Spleen (tissue), 13 donors: ENCODE measurements at places on chromosomes 16 and 17. TPM values are rescaled to one million over a fixed set of nuclear protein-coding genes. Genes with fewer than 3 reads are reported as not detected.

The TBC1D3G gene
- polyA plus RNA-seq: 0.61 TPM

The GLIS2 gene
- 0.89 TPM for polyA plus RNA-seq

DNA sequence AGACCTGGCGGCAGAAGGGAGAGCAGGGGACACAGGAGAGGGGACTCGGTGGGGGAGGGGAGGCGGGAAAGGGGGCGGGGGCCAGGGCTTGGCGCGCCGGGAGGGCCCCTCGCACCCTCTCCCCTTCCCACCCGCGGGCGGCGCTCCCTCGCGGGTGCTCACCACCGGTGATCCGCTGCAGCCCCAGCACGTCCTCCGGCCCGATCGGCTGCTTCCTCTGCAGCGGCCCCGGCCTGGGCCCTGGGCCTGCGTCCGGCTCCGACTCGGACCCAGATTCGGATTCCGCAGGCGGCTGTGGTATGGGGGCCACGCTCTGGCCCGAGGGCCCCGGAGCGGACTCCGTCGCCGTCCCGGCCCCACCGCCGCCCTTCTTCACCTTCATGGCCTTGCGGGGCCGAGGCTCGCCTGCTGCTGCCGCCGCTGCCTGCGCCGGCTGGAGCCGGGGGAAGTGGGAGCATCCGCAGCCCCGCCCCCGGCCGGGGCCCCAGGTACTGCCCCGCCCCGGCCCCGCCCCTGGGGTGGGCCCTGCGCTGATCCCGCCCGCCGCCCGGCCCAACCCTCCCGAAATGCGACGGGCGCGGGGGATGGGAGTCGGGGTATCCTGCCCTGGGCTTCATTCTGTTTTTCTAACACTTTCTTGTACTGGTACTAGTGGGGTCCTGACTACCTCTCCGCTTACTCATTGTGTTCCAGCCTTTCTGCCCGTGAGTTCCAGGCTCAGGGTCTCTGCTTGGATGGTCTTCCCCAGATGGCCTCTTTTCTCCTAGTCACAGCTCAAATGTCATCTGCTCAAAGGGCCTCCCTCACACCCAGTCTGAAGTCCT lies at the start of gene UNC119:
Gene UNC119, minus strand, starts transcription at position 449 of the 824 bp plus-strand sequence. Its CDS starts 67 bp downstream, at position 382.
- DNase-seq: peak; percentile 97

The FBXL16 gene
- polyA plus RNA-seq: 1.0 TPM

DNA sequence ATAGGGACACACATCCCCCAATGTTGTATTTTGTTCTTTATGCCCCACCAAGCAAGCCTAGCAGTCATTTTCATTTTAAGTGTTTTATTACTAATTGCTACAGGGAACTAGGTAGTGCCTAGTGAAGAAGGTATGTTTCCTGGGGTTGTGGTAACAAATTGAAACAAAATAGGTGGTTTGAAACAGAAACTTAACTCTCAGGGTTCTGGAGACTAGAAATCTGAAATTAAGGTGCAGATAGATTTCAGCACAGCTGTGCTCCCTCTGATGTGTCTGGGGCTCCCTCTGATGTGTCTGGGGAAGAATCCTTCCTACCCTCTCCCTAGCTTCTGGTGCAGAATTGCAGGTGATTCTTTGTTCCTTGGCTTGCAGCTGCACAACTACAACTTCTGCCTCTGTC lies 390.1 kb downstream of the ZFHX3 start:
- DNase-seq: no peak

GRCh38 chr16:66212428-66212827 lies 154.1 kb upstream of the CDH5 start:
- no peak for DNase-seq

DNA sequence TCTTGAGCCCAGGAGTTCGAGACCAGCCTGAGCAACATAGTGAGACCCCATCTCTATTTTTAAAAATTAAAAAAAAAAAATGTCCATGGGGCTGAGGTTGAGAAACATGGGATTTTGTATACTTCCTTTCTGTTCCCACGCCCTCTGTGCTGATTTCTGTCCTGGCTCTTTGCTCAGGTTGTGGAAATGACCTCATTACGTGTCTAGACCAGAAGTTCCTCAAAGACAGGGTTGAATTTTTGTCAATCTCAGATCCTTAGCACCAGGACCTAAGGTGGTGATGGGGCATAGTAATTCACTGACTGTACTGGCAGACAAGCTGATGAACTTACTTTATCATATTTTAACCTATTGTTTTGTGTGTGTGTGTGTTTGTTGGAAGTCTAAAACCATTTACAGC lies 11.2 kb upstream of the HNF1B start:
- no peak for DNase-seq

- peak; percentile 88 for DNase-seq
Measured at GRCh38 chr16:2170080-2170479, 14.5 kb downstream of the TRAF7 start.

- DNase-seq: no peak
Measured at GRCh38 chr16:15459791-15460190, 25.4 kb downstream of the BMERB1 start.

DNA sequence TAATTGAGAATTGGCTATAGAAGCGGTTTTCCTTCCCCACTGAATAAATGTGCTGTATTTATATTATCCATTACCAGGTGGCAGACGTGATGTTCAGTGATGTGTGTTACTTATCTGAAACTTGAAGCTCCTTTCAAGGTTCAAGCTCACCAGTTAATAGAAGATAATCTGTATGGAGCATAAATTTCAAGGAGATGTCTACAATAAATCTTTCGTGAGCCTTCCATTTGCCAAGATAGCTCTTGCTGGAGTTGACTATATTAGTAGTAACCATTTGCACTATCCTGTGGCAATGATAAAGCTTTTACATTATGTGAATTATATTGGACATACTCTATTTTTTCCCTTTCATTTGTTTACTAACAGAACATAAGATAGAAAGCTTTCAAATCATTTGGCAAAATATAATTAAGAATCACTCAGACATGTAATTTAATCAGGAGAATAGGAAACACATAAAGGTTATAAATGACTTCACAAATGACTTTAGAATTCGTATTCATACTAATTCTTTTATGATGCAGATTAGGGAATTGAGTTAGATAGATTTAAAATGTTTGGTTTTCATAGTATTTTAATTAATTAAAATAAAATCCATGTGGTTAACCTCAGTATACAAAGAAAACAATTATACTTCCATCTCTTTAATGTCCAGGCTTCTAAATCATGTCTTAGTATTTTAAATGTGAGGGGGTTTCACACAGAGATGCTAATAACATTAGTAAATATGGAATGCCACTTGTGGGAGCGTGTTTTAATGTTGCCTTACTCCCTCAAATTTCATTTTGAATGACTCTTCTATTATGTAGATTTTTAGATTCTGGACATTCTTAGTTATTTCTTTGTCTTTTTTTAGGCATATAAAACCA lies 664.4 kb upstream of the CDH8 start:
- DNase-seq: no peak

The NKD1 gene
- 0.38 TPM for polyA plus RNA-seq
